BE2C (cell line): ENCODE measurements at places on chromosomes 12 and 14.

- DNase-seq = no peak
Observed at GRCh38 chr12:663293-663871, at the start of gene NINJ2. Gene NINJ2 (minus strand): TSS chr12:663445. CDS start chr12:663360, 85 bp downstream.

DNA sequence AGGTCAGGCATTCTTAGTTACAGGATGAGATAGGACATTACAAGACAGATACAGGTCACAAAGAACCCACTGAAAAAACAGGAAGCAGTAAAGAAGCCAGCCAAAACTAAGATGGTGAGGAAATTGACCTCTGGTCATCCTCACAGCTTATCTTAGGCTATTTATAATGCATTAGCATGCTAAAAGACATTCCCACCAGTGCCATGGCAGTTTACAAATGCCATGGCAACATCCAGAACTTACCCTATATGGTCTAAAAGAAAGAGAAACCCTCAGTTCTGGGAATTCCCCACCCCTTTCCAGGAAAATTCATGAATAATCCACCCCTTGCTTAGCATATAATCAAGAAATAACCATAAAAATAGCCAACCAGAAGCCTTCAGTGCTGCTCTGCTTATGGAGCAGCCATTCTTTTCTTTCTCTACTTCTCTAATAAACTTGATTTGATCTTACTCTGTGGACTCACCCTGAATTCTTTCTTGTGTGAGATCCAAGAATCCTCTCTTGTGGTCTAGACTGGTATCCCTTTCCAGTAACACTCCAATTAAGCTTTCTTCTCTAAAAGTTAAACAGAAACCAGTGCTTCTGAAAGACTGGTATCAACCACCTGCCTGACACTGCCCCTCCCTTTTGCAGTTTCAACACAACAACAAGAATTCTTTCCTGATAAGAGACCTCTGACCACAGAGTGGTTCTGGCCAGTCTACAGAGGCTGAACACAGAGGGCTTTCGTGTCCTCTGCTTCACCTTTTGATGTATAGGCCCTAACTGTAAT lies 86.9 kb downstream of the BCAT1 start:
- no peak for DNase-seq

DNA sequence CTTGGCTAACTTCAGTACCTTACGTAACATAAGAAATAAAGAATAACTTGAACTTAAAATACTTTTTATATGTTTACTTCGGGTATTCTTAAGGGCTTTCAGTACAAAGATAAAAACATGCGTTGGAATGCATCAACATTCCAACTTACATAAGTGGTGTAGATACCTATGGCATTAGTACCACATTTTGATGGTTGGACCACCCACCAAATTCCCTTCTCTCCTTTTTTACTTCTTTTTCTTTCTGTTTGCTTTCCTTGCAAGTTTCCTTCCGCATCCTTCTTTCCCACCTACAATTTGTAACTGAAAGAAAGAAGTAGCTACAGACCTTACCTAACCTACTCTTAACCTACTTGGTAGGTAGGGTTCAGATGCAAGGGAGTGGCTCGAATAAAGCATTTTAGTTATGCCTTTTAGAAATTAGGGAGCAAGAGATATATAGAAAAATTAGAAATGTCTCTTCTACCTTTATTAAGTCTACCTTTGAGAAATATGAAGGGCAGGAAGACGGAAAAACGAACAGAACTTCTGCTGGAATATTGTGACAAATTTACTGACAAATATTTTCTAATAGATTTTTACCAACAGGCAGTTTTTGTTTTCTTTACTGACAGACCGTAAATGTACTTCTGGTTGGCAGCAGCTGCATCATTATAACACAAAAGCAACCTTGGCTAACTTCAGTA lies 2.1 kb upstream of the ARHGAP5 start:
- DNase-seq = no peak

- no peak for DNase-seq
Observed at GRCh38 chr12:25710128-25710527, 157.0 kb upstream of the LMNTD1 start.

GRCh38 chr12:92516277-92516600 lies 186.6 kb upstream of the PLEKHG7 start:
- no peak for DNase-seq

DNA sequence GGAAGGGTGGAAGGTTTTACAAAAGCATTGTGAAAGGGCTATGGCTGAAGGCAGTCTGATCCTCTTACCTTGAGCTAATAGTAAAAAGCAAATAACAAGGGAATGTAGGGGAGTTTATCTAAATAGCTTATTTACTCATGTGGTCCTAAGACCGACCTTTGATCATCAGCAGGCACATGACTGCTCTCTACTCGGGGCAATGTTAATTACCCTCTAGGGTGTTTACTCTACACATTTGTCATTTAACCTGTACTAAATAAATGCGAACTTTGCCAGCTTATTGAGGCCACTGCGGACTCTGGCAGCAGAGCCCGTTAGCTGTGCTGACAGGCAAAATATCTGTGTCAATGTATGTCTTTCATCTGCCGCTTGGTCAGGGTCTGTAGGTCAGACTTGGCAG lies 768.3 kb upstream of the ATXN7L3B start:
- DNase-seq = no peak

GRCh38 chr14:74618078-74618952 lies 6.3 kb upstream of the LTBP2 start:
- DNase-seq = no peak

GRCh38 chr14:26143057-26143456 lies 454.8 kb downstream of the NOVA1 start:
- DNase-seq = no peak

GRCh38 chr14:80606347-80606772 lies 335.2 kb downstream of the CEP128 start:
- DNase-seq = no peak

GRCh38 chr14:91298576-91298975 lies 54.1 kb upstream of the GPR68 start:
- DNase-seq = no peak

GRCh38 chr14:99257673-99258221 lies 14.2 kb downstream of the BCL11B start:
- DNase-seq = no peak

DNA sequence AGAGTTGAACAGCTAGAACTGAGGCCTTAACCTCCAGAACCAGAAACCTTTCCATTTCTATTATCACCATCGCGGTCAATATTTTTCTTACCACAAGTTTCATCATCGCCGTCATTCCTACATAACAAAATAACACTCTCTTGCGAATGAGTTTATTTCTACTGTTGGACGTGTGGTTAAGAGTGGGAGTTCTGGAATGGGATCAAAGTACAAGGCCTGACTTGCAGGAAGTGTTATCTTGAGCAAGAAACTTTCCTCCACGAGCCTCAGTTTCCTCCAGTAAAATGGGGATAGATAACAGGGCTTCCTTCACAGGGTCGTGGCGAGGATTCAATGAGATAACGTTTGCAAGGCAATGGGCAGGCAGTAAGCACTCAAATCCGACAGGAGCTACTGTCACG lies 652 bp downstream of the SART3 start:
- DNase-seq = no peak
